ENCODE measurements at places on chromosomes 2 and 18. TPM values are rescaled to one million over a fixed set of nuclear protein-coding genes. Genes with fewer than 3 reads are reported as not detected.

DNA sequence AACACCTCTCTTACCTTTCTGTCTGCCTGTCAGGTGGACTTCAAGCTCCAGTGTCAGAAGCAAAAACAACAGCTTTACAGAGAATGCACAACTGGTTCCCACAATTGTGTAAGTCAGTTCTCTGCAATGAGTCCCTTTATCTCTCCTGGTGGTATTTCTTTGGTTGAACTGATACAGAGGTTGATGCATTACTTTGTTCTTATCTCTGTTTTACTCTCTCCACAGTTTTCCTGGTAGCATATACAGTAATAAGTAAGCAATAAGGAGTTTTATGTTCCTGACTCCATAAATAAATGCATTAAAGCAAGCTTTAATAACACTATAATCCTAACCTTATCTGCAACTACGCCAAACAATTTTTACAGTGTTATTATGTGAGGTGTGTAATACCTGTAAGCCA lies 310.3 kb upstream of the GYPC start:
- DNase-seq: no peak
- H3K27ac ChIP-seq: no peak overlapping the region
- no peaks in the 10 kb centered on the region for H3K36me3 ChIP-seq
- no peaks in the 10 kb centered on the region for H3K27me3 ChIP-seq
- H3K4me3 ChIP-seq: no peak overlapping the region

The C1GALT1C1L gene
- 0.27 TPM for total RNA-seq

DNA sequence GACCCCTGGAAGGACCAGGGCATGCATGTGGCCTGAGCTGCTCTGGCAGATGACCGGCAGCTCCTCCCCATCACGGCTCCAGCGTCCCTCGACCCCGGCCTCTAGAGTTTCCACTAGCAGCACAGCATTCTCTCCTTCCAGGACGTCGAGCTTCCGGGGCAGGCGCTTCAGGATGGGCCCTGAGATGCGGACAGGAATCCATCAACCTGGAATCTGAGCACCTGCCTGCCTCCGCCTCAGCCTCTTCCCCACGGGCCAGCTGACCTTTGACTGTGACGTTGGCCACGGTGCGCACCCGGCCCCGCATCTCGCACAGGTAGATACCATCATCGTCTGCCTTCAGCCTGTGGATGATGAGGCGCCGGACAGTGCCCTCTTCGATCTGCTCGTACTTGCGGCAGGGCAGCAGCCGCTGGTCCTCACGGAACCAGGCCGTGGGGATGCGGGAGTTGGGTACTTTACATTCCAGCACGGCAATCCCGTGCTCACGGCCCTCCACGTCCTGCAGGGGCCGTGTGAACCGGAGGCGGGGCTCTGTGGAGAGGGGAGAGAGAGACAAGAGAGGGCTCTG lies 3.5 kb downstream of the OBSL1 start:
- DNase-seq: no peak
- no peak overlapping the region for H3K27ac ChIP-seq
- H3K4me3 ChIP-seq: no peak overlapping the region
- H3K4me1 ChIP-seq: peaks cover 7% of the 10 kb centered on the region
- H3K36me3 ChIP-seq: peaks cover 19% of the 10 kb centered on the region
- H3K27me3 ChIP-seq: no peaks in the 10 kb centered on the region

The AP1S3 gene
- total RNA-seq: 57.7 TPM

- H3K27ac ChIP-seq: no peak overlapping the region
- no peak overlapping the region for H3K4me3 ChIP-seq
- no peaks in the 10 kb centered on the region for H3K4me1 ChIP-seq
- no peaks in the 10 kb centered on the region for H3K27me3 ChIP-seq
- peaks cover 6% of the 10 kb centered on the region for H3K36me3 ChIP-seq
Observed at GRCh38 chr2:233303252-233303651, 4.4 kb upstream of the SAG start.

The PRKAG3 gene
- total RNA-seq: not detected

- no peak overlapping the region for H3K4me3 ChIP-seq
- DNase-seq: no peak
- H3K36me3 ChIP-seq: no peaks in the 10 kb centered on the region
- no peak overlapping the region for H3K27ac ChIP-seq
- H3K27me3 ChIP-seq: no peaks in the 10 kb centered on the region
Observed at GRCh38 chr2:217794133-217794986, 208.4 kb downstream of the TNS1 start.

DNA sequence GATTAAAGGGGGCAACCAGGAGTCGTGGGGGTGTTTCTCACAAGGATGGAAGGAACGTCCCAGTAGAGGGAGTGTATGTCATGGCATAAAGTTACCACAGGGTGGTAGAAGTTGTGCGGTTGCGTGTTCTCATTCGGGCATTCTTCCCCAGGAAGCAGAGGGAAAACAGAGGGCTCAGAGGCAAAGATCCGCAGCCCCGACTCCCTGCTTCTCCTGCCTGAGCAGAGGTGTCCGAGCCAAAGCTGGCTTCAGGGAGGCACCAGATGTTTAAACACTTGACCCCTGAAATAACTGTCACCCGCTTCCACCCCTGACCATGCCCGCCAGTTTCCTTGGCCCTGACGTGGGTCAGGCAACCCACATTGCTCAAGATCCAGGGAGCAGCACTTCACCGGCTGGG lies 83.7 kb downstream of the EN1 start:
- no peaks in the 10 kb centered on the region for H3K4me1 ChIP-seq
- no peaks in the 10 kb centered on the region for H3K36me3 ChIP-seq
- H3K4me3 ChIP-seq: no peak overlapping the region
- H3K27me3 ChIP-seq: peaks cover 10% of the 10 kb centered on the region
- H3K27ac ChIP-seq: no peak overlapping the region

- peaks cover 9% of the 10 kb centered on the region for H3K4me1 ChIP-seq
- H3K4me3 ChIP-seq: no peak overlapping the region
- H3K27me3 ChIP-seq: no peaks in the 10 kb centered on the region
- H3K27ac ChIP-seq: no peak overlapping the region
- no peak for DNase-seq
- no peaks in the 10 kb centered on the region for H3K36me3 ChIP-seq
Observed at GRCh38 chr2:66849153-66849755, 414.3 kb downstream of the MEIS1 start.

The GRHL1 gene
- 2.0 TPM for total RNA-seq

DNA sequence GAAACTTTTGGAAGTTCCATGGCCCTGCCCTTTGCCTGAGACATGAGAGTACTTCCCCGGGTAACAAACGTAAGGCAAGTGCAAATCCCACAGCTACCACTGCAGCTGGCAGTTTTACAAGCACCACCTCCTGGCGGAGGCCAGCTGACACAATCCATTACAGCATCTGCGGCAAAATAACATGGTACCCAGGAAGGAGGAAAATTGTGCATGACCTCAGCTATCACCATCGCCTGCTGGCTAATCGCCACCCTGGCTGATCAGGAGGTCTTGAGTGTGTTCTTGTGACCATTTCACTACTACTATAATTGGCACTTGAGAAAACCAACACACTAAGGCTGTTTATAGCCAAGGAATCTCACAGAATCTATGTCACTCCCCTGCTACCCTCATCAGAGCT lies 71.7 kb upstream of the SERPINE2 start:
- H3K4me3 ChIP-seq: no peak overlapping the region
- DNase-seq: no peak
- H3K27ac ChIP-seq: no peak overlapping the region

GRCh38 chr2:137696916-137697315 lies 267.4 kb upstream of the HNMT start:
- no peak overlapping the region for H3K4me3 ChIP-seq
- H3K4me1 ChIP-seq: no peaks in the 10 kb centered on the region
- no peaks in the 10 kb centered on the region for H3K27me3 ChIP-seq
- H3K27ac ChIP-seq: no peak overlapping the region
- H3K36me3 ChIP-seq: no peaks in the 10 kb centered on the region

DNA sequence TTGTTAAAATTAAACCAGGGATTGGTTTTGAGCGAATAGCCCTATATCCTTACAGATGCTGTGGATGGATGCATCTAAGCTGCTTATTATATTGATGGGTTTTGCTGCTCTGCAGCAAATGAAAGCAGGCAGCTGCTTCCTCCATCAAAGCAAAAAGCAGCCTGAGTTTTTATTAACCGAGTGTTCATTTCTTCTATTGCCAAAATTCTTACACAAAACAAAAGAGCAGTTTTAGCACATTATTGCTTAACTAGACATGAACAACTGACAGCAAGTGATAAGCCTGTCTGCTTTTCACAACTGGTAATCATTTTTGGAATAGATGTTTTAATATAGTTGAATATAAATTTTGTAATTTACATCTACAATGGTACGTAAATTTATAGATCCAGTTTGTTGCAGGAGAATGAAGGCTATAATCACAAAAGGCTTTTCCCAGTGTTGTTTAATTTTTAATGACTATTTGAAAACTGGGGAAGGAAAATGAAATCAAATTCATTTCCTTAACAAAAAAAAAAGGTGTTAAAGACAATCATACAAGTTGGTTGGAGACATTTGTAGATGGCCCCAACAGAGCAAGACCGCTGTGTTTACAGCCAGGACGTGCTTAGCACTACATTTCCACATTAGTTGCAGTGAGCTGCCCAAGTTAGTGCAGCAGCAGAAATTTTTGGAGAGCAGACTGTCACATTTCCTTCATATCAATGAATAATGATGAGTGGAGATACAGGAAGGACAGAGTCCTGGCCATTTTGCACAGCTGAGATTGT lies 253.6 kb upstream of the SIX3 start:
- H3K27ac ChIP-seq: no peak overlapping the region
- DNase-seq: no peak
- H3K4me3 ChIP-seq: no peak overlapping the region
- no peaks in the 10 kb centered on the region for H3K4me1 ChIP-seq

The CRYBA2 gene
- not detected for total RNA-seq

The POTEJ gene
- total RNA-seq: not detected

- no peaks in the 10 kb centered on the region for H3K27me3 ChIP-seq
- H3K4me3 ChIP-seq: no peak overlapping the region
- no peaks in the 10 kb centered on the region for H3K36me3 ChIP-seq
- H3K27ac ChIP-seq: no peak overlapping the region
- no peaks in the 10 kb centered on the region for H3K4me1 ChIP-seq
- no peak for DNase-seq
Observed at GRCh38 chr18:25177631-25178030, 174.3 kb downstream of the ZNF521 start.

The GREB1 gene
- total RNA-seq: 2.3 TPM

The NOTO gene
- total RNA-seq: not detected

The ATL2 gene
- 61.3 TPM for total RNA-seq

The SCG2 gene
- total RNA-seq: 0.84 TPM

- no peaks in the 10 kb centered on the region for H3K36me3 ChIP-seq
- no peak overlapping the region for H3K4me3 ChIP-seq
- peaks cover 49% of the 10 kb centered on the region for H3K4me1 ChIP-seq
- H3K27me3 ChIP-seq: no peaks in the 10 kb centered on the region
- peak; percentile 93 for DNase-seq
Observed at GRCh38 chr2:237299906-237300305, 114.1 kb downstream of the COL6A3 start.

The GRP gene
- total RNA-seq: not detected

GRCh38 chr2:134217924-134218323 lies 35.9 kb upstream of the MGAT5 start:
- H3K27ac ChIP-seq: no peak overlapping the region
- H3K4me1 ChIP-seq: peaks cover 18% of the 10 kb centered on the region
- no peaks in the 10 kb centered on the region for H3K27me3 ChIP-seq
- no peak for DNase-seq
- H3K4me3 ChIP-seq: no peak overlapping the region
- H3K36me3 ChIP-seq: peaks cover 6% of the 10 kb centered on the region

DNA sequence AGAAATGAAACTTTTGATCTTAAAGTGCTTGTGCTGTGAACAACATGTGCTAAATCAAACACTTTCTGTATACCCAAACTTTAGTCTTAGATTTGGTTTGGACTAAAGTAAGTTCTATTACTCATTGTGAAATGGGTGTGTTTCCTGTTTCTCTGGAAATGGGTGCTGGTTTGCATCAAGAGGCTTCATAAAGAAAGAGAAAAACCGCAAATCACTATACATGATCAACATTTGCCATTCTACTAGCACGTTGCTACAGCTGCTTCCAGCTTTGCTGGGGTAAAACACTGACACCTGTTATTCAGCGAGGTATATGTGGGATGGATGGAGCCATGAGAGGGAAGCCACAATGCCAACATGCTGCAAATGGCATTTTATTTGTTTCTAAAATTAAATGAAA lies 547.0 kb upstream of the ACVR2A start:
- H3K27me3 ChIP-seq: no peaks in the 10 kb centered on the region
- no peak overlapping the region for H3K27ac ChIP-seq
- no peak for DNase-seq
- H3K4me1 ChIP-seq: peaks cover 6% of the 10 kb centered on the region
- H3K36me3 ChIP-seq: no peaks in the 10 kb centered on the region

- no peak overlapping the region for H3K27ac ChIP-seq
- H3K27me3 ChIP-seq: peaks cover 41% of the 10 kb centered on the region
- H3K4me1 ChIP-seq: no peaks in the 10 kb centered on the region
- no peak overlapping the region for H3K4me3 ChIP-seq
Observed at GRCh38 chr2:43822839-43823238, 15.8 kb downstream of the ABCG5 start.

DNA sequence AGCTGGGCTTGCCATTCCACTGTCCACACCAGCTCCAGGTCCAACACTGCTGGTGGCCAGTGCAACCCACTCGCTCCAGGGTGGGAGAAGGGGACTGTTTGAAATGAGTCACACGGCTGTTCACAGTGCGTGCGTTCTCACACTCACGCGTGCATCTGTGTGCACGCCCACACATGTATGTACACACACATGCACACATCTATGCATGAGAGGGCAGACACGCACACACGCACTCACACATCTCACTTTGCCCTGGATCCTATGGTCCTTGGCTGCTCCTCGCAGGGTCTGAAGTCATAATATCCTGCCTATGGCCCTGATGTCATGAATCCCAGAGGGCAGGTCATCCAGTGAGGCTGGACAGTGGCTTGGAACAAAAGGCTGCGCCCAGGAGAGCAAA lies 182.8 kb downstream of the EIPR1 start:
- H3K27ac ChIP-seq: no peak overlapping the region
- H3K4me3 ChIP-seq: no peak overlapping the region
- peaks cover 48% of the 10 kb centered on the region for H3K36me3 ChIP-seq
- no peaks in the 10 kb centered on the region for H3K4me1 ChIP-seq
- DNase-seq: no peak

The FBLN7 gene
- 0.07 TPM for total RNA-seq
